ENCODE measurements at places on chromosomes 7 and 10. TPM values are rescaled to one million over a fixed set of nuclear protein-coding genes. Genes with fewer than 3 reads are reported as not detected.

Gene TFEC
- total RNA-seq = not detected

Gene GATA3
- 43.6 TPM for total RNA-seq

Gene TRIM50
- total RNA-seq = not detected

GRCh38 chr7:95861041-95861440 lies 88.7 kb downstream of the DYNC1I1 start:
- no peak for DNase-seq

- DNase-seq = no peak
These were observed 21.2 kb upstream of the SLC16A12 start for GRCh38 chr10:89556600-89556999.

GRCh38 chr10:46234026-46234425 lies 52.8 kb upstream of the ANTXRL start:
- no peak for DNase-seq

GRCh38 chr7:155797262-155798250 lies 14.7 kb downstream of the SHH start:
- DNase-seq = no peak

GRCh38 chr7:29009947-29010346 lies 51.8 kb upstream of the TRIL start:
- DNase-seq = no peak

- no peak for DNase-seq
These were observed 90.9 kb downstream of the ACTR3B start for GRCh38 chr7:152850420-152850819.

Data from PC-9 (cell line).